ENCODE measurements at places on chromosomes 5 and 9.

- no peak overlapping the region for H3K27ac ChIP-seq
- H3K27me3 ChIP-seq, result no peaks in the 10 kb centered on the region
- no peak for DNase-seq
Observed at GRCh38 chr5:178425621-178426068, 164.5 kb downstream of the COL23A1 start.

- peak overlapping the region; percentile 76 for H3K4me3 ChIP-seq
- no peaks in the 10 kb centered on the region for H3K27me3 ChIP-seq
- DNase-seq, result no peak
- peak overlapping the region; percentile 65 for H3K27ac ChIP-seq
Observed at GRCh38 chr5:138212828-138213160, 329 bp downstream of the CDC23 start.

GRCh38 chr5:121702682-121703081, 149.0 kb upstream of the FTMT start:
- H3K27ac ChIP-seq, result no peak overlapping the region
- H3K4me3 ChIP-seq, result no peak overlapping the region
- H3K36me3 ChIP-seq, result no peaks in the 10 kb centered on the region
- no peak for DNase-seq
- H3K4me1 ChIP-seq, result no peaks in the 10 kb centered on the region

- H3K4me3 ChIP-seq, result no peak overlapping the region
- peak overlapping the region; percentile 22 for H3K27ac ChIP-seq
Observed at GRCh38 chr5:132417461-132417860, 48.0 kb downstream of the SLC22A5 start.

GRCh38 chr5:172077664-172078425, 71.4 kb upstream of the FBXW11 start:
- no peak overlapping the region for H3K27ac ChIP-seq
- H3K27me3 ChIP-seq, result no peaks in the 10 kb centered on the region
- DNase-seq, result no peak
- no peak overlapping the region for H3K4me3 ChIP-seq
- no peaks in the 10 kb centered on the region for H3K36me3 ChIP-seq

DNA sequence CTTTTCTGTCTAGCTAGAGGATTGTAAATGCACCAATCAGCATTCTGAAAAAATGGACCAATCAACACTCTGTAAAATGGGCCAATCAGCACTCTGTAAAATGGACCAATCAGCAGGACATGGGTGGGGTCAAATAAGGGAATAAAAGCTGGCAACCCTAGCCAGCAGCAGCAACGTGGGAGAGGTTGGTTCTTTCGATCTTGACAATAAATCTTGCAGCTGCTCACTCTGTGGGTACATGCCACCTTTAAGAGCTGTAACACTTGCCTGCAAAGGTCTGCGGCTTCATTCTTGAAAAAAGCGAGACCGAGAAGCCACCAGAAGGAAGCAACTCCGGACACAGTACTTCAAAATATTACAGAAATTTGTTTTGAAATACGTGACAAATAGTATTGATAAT, 424.6 kb upstream of the CDH9 start:
- no peaks in the 10 kb centered on the region for H3K4me1 ChIP-seq
- no peak for DNase-seq
- H3K4me3 ChIP-seq, result no peak overlapping the region

DNA sequence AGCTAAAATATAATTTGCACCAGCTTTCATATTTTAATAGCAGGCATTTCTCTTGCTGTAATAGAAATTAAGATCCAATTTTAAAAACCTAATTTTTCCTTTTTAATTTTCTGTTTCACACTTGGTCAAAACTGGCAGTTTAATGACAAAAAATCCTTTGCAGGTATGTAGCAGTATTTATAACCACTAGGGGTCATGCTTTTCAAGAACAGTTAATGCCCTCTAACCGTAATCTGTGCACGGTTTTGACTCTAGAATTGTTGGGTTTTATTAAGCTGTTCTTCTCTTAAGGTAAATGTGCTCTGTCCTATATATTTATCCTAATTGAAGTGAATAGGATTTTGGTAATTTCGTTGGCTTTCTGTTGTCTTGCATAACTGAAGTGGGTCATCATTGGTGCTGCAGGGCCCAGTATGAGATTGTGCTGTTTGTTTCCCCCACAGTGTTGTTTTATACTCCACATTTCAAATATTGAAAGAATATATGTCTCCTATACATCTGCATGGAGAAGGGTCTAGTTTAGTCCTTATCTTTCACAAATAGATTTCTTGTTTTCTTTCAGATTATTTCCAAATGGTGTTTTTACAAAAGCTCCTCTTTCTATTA, 107.4 kb downstream of the SCAMP1 start:
- H3K36me3 ChIP-seq, result no peaks in the 10 kb centered on the region
- H3K27me3 ChIP-seq, result no peaks in the 10 kb centered on the region
- no peak overlapping the region for H3K4me3 ChIP-seq
- no peak overlapping the region for H3K27ac ChIP-seq
- no peak for DNase-seq
- no peaks in the 10 kb centered on the region for H3K4me1 ChIP-seq

- H3K27me3 ChIP-seq, result no peaks in the 10 kb centered on the region
- no peak for DNase-seq
- peaks cover 53% of the 10 kb centered on the region for H3K4me1 ChIP-seq
- H3K4me3 ChIP-seq, result no peak overlapping the region
Observed at GRCh38 chr5:1100664-1101574, 10.9 kb downstream of the SLC12A7 start.

DNA sequence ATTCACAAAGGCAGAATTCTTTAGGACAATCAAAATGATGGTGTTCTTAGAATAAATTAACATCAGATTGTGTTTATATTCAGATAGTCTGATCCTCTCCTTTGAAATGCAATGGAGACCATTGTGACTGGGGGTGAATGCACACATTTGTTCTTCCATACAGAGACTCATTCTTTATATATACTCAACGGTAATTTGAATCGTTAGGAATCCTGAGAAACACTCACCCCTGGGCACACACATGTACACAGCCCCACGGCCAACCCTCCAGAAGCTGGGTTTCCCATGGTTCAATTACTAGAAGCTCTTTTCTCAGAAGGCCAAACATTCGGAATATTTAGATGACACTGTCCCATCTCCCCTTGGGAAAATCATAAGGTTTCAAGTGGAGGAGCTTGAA, 57.5 kb upstream of the EPB41L4B start:
- no peaks in the 10 kb centered on the region for H3K4me1 ChIP-seq
- no peak overlapping the region for H3K27ac ChIP-seq
- no peak for DNase-seq
- peaks cover 36% of the 10 kb centered on the region for H3K36me3 ChIP-seq
- H3K27me3 ChIP-seq, result no peaks in the 10 kb centered on the region
- H3K4me3 ChIP-seq, result no peak overlapping the region

DNA sequence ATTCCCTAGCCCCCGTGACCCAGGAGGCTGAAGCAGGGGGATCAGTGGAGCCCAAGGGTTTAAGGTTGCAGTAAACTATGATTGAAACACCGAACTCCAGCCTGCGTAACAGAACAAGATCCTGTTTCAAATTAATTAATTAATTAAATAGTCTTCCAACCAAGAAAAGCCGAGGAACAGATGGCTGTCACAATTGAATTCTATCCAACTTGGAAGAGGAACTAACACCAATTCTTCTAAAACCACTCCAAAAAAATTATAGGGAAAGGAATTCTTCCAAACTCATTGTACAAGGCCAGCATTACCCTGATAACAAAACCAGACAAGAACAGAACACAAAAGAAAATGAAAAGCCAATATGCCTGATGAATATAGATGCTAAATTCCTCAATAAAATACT, 43.4 kb upstream of the RGS7BP start:
- H3K4me1 ChIP-seq, result no peaks in the 10 kb centered on the region
- H3K36me3 ChIP-seq, result no peaks in the 10 kb centered on the region
- H3K27me3 ChIP-seq, result no peaks in the 10 kb centered on the region
- H3K4me3 ChIP-seq, result no peak overlapping the region
- no peak for DNase-seq

GRCh38 chr5:172494630-172495505, 40.5 kb upstream of the SH3PXD2B start:
- DNase-seq, result no peak
- no peaks in the 10 kb centered on the region for H3K36me3 ChIP-seq
- no peaks in the 10 kb centered on the region for H3K27me3 ChIP-seq
- no peak overlapping the region for H3K4me3 ChIP-seq
- no peaks in the 10 kb centered on the region for H3K4me1 ChIP-seq

- no peak for DNase-seq
- H3K27me3 ChIP-seq, result no peaks in the 10 kb centered on the region
- H3K4me3 ChIP-seq, result no peak overlapping the region
- H3K27ac ChIP-seq, result no peak overlapping the region
- no peaks in the 10 kb centered on the region for H3K36me3 ChIP-seq
Observed at GRCh38 chr5:139960723-139961383, 82.2 kb downstream of the NRG2 start.

GRCh38 chr9:37262410-37262809, 142.0 kb downstream of the ZCCHC7 start:
- DNase-seq, result peak; percentile 25
- H3K27ac ChIP-seq, result no peak overlapping the region
- H3K4me1 ChIP-seq, result no peaks in the 10 kb centered on the region
- no peak overlapping the region for H3K4me3 ChIP-seq

DNA sequence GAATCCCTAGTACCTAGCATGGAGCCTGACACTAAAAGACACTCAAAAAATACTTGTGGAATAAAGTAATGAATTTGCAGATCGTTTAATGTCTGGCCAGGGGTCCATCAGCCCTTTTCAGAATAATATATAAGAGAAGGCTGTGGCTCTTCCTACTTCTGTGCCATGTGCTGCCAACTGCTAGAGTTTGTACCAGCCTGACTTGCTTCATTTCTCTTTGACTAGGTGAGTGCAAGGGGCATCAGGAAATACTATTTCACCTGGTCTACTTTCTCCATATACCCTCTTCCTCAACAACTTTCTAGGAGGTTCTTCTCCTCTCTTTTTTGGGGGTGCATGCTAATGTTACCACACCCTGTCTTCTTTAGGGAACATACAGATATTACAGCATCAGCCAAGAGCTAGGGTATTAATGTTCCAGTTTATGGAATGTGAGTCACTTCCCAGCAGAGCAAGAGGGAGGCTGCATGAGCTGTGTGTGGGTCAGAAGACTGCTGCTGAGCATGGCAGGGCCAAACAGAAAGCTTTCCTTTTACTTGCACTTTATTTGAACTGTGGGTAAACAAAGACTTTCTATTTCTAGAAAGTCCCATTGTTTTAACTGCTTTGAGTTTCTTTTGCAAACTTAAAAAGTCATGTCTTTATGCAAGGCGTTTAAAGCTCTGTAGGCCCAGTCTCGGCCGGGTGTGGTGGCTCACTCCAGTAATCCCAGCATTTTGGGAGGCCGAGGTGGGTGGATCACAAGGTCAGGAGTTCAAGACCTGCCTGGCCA, 158.9 kb downstream of the ADAMTSL1 start:
- no peak overlapping the region for H3K4me3 ChIP-seq
- no peak for DNase-seq
- no peaks in the 10 kb centered on the region for H3K36me3 ChIP-seq
- no peaks in the 10 kb centered on the region for H3K27me3 ChIP-seq
- H3K4me1 ChIP-seq, result peaks cover 2% of the 10 kb centered on the region
- no peak overlapping the region for H3K27ac ChIP-seq

DNA sequence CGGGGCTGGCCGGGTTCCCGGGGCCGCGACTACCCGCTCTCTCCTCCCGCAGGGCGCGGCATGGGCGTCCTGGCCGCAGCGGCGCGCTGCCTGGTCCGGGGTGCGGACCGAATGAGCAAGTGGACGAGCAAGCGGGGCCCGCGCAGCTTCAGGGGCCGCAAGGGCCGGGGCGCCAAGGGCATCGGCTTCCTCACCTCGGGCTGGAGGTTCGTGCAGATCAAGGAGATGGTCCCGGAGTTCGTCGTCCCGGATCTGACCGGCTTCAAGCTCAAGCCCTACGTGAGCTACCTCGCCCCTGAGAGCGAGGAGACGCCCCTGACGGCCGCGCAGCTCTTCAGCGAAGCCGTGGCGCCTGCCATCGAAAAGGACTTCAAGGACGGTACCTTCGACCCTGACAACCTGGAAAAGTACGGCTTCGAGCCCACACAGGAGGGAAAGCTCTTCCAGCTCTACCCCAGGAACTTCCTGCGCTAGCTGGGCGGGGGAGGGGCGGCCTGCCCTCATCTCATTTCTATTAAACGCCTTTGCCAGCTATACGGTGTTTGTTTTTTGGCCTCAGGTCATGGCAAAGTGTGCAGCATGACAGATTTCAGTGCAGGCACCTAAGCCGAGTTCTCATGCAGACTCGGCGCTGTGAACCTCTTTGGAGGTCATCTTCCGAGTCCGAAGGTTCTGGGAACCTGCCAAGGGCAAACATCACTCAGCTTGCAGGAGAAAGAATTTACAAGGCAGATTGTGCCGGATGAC, 516 bp downstream of the MRPL41 start:
- peak overlapping the region; percentile 79 for H3K27ac ChIP-seq
- H3K4me3 ChIP-seq, result peak overlapping the region; percentile 89
- H3K36me3 ChIP-seq, result no peaks in the 10 kb centered on the region
- peak; percentile 37 for DNase-seq
- H3K27me3 ChIP-seq, result no peaks in the 10 kb centered on the region
- H3K4me1 ChIP-seq, result peaks cover 29% of the 10 kb centered on the region

DNA sequence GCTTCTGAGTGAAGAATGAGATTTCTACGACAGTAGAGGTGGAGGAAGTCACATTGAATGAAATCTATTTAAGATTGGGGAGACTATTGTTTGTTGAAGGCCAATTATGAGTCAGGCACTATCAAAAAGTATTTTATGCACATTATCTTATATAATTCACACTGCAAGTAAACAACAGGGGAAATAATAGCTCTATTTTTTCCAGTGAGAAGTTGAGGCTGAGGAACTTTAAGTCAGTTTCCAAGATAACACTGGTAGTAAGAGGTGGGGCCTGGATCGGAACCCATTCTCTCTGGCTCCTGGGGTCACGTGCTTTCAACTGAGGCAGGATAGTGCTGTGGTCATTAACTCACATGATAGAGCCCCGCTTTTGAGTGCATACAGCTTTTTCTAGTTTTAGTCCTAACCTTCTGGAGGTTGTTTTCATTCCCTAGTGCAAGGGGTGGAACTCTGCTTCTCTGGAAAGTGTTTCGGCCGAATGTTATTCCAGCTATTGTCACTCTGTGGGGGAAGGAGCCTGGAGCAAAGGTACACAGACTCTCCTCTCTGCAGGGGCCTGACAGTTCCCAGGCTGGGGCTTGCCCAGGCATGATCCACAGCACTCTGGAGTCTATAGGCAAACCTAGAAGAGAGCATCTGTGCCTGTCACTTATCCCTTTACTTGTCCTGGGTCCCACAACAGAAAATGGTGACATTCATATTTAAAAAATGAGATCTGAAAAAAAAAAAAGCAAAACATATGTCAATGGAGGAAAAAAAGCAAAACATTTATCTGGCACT, 352.4 kb upstream of the ACTBL2 start:
- DNase-seq, result peak; percentile 46
- no peaks in the 10 kb centered on the region for H3K36me3 ChIP-seq
- H3K4me3 ChIP-seq, result no peak overlapping the region

GRCh38 chr5:126658561-126658960, 57.8 kb downstream of the PHAX start:
- no peak overlapping the region for H3K4me3 ChIP-seq
- no peak for DNase-seq
- no peaks in the 10 kb centered on the region for H3K36me3 ChIP-seq

DNA sequence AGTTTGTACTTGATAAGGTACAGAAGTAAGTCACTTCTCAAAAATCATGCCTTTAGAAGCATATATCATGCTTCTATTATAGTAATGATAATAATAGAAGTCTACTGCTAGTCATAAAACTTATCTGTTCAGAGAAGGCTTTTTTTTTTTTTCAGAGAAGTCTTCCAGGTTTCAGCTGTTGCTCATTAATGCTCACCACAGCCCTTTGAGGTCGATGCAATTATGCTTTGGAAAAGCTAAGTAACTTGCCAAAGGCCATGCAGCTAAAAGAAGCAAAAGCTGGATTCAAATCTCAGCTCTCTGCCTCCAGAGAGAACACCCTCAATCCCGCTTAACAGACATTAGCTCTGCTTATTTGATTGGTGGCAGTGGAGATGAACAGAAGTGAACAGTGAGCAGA, 150.8 kb downstream of the DOCK8 start:
- H3K27me3 ChIP-seq, result no peaks in the 10 kb centered on the region
- H3K36me3 ChIP-seq, result no peaks in the 10 kb centered on the region
- DNase-seq, result no peak
